ENCODE measurements at places on chromosomes 2 and 18.

- no peak for DNase-seq
Observed at GRCh38 chr18:2948038-2948437, 64.9 kb downstream of the LPIN2 start.

GRCh38 chr2:178829299-178829960 lies 22.2 kb upstream of the TTN start:
- DNase-seq = no peak

- DNase-seq = no peak
Observed at GRCh38 chr2:224009605-224010315, 29.3 kb downstream of the SERPINE2 start.

DNA sequence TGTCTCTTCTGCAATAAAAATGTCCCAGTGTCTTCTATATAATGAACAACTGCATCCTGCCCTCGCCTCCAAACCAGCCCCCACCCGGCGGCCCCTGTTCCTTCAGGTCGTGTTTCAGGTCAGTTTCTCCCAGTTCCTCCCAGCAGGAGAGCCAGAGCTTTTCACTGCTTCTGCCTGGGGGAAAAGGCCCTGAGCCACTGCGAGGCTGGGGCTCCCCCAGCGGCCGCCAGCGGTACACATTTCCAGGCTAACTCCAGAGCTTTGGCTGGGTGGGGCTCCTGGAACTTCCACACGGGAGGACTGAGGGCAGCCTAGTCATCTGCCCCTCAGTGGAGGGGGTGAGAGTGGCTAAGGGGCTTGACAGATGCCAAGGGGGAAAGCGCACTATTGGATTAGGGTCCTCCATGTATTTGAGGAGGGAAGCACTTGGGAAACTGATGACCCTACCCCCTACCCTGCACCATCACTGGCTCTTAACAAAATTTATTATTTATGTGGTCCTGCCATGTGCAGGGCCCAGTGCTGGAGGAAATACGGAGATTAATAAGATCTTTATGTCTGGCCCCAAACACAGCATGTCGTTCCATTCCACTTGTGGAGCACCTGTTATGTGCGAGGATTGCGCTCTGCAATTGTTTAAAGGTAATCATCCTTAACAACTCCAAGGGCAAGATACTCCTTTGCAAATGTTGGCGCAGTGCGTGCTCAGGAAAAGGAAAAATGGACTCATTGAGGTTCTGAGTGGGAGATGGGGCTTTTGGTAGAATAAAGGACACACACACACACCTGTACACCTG lies 17.3 kb upstream of the CYS1 start:
- DNase-seq = no peak

- no peak for DNase-seq
Observed at GRCh38 chr2:128279009-128279408, 39.7 kb downstream of the HS6ST1 start.

DNA sequence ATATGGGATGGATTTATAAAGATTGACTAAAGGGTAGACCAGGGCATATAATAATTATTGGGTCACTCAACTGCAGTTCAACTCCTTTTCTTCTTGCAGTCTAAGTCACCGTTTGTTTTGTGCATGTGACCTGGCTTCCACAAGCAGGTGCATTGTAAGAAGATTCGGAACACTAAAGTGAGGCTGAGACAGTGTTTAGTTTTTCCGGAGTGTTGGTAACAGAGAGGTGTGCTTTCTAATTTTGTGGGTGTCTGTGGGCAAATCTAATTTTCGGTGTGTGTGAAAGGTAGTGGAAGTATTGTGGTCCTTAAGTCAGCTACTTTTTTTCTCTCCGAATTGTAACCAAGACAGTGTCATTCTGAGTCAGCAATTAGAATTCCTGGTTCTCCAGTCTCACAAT lies 184.5 kb downstream of the CDH19 start:
- DNase-seq = no peak

DNA sequence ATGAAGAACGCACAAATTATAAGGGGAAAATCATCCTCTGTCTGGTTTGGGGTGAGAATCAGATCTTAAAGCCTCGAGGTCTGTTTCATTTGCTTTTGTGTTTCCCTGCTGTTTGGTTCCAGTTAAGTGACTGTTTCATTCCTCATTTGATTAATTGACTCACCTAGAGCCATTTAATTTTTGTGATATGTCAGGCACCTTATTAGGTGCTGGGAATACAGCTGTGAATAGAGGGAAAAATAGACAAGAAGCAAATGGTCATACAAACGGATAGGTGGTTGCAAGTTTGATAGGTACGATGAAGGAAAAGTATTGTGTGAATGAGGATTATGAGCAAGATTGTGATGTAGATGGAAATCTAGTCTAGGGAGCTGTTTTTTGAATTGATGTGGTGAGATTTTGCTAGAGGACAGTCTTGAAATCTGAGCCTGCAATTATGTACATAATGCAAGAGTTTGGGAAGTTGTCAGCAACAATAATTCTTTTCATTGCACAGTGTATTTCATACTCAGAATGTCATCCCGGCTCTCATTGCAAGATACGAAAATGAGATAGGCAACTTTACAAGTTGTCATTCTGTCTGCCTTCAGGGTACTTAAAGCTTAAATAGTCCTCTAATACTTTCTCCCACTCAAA lies 2.2 kb downstream of the ACSL3 start:
- no peak for DNase-seq

- no peak for DNase-seq
Observed at GRCh38 chr2:112661656-112662305, 16.0 kb downstream of the SLC20A1 start.

- DNase-seq = no peak
Observed at GRCh38 chr2:228344531-228344930, 163.0 kb upstream of the SPHKAP start.

DNA sequence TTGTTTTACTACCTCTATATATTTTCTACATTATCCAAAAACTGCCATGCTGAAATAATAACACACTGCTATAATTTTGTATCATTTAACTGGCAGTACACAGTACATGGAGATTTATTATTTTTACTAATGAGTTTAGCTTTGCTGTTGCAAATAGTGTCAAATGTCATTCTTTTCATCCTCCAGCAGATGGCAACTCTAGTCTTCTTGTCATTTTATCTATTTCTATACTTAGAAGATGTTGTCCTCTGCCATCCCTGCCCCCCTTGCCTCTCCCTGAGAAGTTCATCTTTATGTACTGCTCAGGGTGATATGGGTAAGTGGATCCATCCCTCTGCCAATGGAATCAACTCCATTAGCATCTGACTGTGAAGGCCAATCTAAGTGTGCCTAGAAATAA lies 21.7 kb upstream of the LRRTM1 start:
- DNase-seq = no peak

DNA sequence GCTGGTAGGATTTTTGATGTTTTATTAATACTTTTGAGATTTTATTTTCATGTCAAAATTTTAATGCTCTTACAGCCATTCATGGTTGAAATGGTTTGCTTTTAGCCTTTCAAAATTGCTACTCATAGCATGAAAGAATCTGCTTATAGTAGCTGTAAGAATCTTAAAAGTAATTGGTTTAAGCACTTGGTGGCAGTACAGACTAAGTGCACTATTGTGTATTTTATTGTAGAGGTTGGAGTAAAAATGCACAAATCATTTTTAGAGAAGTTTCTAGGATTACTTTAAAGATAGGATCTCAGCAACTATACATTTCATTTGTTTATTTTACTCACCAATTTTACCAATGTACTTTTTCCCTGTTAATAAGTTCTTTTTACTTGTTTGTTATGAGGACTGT lies 205.8 kb downstream of the SPAG16 start:
- DNase-seq = no peak

GRCh38 chr18:44325903-44326635 lies 354.6 kb upstream of the SETBP1 start:
- DNase-seq = peak; percentile 22

GRCh38 chr2:201383136-201383535 lies 26.0 kb upstream of the FLACC1 start:
- DNase-seq = no peak

DNA sequence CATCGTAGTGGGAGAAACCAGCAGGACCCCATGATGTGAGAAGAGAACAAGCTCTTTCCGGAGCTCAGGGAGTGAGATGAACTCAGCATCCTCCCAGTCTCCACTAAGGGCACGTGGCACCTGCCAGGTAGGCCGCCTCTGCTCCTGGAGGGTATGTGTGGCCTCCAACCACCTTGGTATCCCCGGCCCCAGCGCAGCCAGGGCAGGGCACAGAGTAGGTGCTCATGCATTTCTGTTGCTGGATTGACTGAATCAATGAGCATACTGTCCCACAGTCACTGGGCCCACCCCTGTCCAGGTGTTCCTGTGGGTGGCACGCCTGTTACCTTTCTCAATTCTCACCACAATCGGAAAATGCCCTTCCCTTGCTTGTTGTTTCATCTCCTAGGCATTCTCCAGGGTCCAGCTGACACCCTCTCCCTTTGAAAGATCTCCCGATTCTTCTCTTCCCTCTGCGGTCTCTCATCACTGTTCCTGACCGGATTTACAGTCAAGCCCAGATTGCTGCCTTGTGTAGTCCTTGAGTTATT lies 138.5 kb upstream of the SMAD2 start:
- no peak for DNase-seq
